ENCODE measurements at places on chromosomes 12 and 14. TPM values are rescaled to one million over a fixed set of nuclear protein-coding genes. Genes with fewer than 3 reads are reported as not detected.

LRP1 gene
- 34.1 TPM for total RNA-seq

KRT83 gene
- 0.05 TPM for total RNA-seq

- DNase-seq = peak; percentile 76
Observed at GRCh38 chr12:112116232-112117060, 7.9 kb upstream of the NAA25 start.

- no peak for DNase-seq
Observed at GRCh38 chr12:128570191-128571065, 253.3 kb downstream of the SLC15A4 start.

GRCh38 chr14:67335781-67336180 is 23.8 kb downstream of the ATP6V1D start:
- no peak for DNase-seq

DNA sequence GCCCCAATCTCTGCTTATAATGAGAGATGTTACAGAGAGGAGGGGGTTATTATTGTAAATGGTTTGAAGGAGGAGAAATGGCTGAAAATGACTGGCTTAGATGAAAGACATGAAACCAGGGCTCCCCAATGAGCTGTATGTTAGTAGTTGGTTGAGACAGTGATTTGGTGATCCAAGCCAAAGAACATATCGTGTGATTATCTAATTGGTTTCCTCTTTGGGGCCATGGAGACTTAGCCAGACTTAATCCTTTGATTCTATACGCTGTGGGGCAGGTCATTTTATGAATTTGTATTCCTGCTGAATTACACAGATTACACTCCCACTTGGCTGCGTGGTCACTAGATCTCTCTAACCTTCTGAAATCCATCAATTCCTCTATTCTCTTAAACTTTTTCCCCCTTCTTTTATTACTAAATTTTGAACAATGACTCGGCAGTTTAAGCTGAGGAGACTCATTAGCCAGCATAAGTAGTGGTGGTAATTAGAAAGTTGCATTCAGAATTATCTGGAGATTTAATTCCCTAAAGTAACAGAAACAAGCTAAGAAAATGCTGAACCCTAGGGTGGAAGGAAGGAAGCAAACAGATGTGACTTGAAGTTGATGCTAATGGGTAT is 5.3 kb downstream of the TTC8 start:
- DNase-seq = no peak

DNA sequence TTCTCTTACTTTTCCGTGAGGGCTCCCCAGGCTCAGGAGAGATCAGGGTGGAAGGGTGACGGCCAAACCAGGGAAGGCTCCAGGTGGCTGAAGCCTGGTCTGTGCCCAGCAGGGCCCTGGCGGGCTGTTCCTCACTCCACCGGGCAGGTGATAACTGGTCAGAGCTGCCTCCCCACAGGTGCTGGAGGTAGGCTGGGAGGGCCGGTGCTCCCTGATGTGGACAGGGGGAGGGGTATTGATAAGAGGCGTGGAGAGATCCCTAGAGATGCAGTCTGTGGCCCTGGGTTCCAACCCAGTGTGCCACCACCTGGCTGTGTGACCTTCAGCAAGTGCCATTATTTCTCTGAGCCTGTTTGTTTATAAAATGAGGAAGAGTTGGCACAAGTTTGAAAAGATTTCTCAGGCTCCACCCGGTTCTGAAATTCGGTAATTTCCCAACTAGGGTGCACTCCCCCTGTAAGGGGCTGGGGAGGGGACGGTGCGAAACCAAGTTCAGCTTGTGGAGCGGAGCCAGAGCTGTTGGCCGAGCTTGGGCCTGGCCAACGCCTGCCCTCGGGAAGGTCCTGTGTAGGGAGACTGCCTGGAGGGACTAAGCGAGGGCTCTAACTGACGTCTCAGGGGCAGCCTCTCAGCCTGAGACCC is 1.0 kb upstream of the NR4A1 start:
- no peak for DNase-seq

DNA sequence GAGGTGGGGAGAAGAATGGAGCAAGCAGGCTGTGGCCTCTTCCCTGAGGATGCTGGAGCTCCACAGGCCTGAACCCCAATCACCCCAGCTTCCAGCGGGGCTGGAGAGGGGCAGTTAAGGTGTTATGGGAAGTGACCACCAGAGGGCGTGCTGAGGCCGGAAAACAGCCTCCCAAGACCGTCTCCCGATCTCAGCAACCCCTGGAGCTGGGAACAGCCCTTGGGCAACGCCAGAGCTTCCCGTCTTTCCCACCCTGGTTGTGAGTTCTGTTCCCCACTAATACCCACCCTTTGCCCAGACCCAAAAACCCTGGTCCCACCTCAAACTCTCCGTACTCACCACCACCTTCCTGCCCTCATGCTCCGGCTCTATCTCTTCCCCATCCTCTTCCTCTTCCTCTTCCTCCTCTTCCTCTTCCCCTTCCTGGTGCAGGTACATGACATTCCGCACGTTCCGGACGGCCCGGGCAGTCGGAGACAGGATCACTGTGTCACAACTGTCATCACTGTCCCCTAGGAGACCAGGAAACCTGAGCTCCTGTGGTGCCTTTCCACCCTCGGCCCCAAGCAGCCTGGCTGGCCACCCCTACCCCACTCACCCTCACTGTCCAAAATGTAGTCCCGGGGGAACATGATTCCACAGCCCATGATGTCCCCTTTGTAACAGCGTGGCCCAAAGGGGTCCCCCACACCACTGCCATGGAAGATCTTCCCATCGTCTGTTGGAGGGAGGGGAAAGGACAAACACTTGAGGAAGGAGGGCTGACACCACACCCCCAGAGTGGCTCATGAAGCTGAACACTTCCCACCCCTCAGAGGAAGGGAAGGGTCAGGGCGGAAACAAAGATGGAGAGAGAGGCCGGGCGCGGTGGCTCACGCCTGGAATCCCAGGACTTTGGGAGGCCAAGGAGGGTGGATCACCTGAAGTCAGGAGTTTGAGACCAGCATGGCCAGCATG is 12.9 kb downstream of the SPRYD3 start:
- peak; percentile 73 for DNase-seq

DNA sequence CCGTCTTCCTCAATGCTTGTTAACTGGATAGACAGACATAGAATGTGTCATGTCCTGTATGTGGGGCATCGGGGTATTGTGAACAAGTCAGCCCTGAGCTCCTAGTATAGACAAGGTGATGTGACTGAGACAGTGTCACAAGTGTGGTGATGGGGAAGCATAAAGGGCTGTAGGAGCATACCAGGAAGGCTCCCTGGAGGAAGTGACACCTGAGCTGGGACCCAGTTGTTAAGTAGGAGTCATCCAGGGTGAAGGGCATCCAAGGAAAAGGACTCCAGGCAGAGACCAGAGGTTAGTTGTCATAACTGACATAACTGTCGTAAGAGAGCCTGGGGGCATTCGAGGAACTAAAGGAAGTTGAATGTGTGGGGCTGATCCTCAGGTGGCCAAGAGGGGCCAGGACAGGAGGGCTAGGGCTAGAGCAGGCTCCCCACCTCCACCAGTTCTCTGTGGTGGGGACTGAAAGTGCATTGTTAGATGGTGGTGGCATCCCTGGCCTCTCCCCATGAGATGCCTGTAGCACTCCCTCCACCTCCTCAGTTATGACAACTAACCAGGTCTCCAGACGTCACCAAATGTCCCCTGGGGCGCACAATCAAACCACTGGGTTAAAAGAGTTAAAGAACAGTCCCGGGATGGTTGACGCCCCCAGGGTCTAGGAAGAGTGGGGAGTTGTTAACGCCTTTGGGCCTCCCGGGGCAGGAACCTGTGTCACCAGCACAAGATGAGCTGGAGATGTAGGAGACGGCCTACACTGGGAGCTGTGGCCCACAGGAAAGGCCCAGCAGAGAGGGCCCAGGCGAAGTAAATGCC is 2.4 kb downstream of the FICD start:
- DNase-seq = no peak

DNA sequence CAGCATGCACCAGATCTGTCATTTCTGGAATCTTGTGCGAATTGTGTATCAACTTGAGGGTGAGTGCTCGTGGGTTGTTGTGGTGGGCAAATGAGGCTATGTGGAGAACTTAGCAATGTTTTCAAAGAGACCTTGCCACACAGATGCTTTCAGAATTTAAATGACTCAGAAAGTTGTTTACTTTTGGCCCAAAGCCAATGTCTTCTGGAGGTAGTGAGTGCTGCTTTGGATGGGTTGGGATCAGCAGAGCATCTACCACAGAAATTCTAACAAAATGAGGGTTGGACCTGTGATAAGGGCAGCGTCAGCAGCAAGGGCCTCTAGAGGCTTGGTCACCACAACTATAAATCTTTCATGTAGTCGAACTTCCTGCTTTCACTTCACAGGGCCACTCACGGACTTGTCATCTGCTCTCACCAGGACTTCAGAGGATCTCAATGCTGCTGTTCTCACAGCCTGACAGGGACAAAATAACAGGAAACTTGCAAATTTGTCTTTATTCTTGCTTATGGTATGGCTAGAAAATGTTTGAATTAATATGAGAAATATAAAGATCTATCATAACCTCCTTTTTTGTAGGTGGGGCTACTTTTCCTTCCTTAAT is 111.4 kb downstream of the DACT1 start:
- DNase-seq = peak; percentile 95

DNA sequence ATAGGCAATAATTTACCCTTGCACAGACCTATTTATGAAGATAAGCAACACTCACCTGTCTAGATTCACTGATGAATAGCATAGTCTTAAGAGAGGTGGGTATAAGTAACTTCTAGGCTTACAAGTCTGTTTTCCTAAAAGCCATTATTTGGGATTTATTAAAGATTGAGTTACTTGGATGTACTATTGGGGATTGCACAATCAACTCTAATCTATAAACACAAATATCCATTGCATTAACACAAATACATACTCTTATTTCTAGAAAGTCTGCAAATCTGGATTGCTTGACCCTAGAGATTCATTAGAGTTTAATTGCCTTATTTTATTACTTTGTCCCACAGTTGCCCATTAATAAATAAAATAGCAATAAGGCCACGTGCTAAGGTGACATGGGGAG is 148.1 kb upstream of the CCDC198 start:
- no peak for DNase-seq
